Stomach (tissue), 19 donors: ENCODE measurements at places on chromosomes 1 and 21. TPM values are rescaled to one million over a fixed set of nuclear protein-coding genes. Genes with fewer than 3 reads are reported as not detected.

The MROH7 gene
- 3.0 TPM for total RNA-seq

The PTBP2 gene
- 376 TPM for total RNA-seq

The FCRL6 gene
- total RNA-seq: not detected

The KIF26B gene
- 1.2 TPM for total RNA-seq

The FCGR3A gene
- total RNA-seq: 2.2 TPM

The GALE gene
- total RNA-seq: 34.4 TPM

The LCE3D gene
- not detected for total RNA-seq

The CHRM3 gene
- 49.8 TPM for total RNA-seq

The MRPS15 gene
- total RNA-seq: 73.5 TPM

The UQCRHL gene
- 11.0 TPM for total RNA-seq

The AMY1C gene
- not detected for total RNA-seq
